Mesendoderm (in vitro differentiated cells): ENCODE measurements at places on chromosomes 3 and 15.

DNA sequence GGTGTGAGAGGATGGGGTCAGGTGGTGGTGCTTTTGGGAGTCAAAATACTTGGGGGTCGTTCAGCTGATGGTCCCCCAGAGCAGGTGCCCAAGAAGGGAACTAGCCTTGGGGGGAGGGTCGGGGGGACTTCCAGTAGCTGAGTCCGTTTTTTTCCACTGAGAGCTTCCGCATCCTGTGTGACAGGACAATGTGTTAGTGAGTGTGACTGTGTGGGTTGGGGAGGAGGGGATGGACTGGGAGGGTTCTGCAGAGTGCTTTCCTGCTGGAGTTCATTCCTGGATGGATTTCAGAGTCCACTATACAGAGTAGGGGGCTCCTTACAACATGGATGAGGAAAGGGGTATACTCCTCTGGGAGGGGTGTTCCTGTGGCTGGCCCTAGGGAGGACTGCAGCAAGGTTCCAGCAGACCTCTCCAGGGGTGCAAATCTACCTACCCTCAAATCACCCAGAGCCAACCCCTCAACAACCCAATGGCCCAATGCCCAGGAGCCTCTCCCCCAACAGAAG is 601 bp upstream of the HYAL2 start:
- DNase-seq = no peak

GRCh38 chr3:46918634-46919033 is 41.1 kb downstream of the PTH1R start:
- no peak for DNase-seq

DNA sequence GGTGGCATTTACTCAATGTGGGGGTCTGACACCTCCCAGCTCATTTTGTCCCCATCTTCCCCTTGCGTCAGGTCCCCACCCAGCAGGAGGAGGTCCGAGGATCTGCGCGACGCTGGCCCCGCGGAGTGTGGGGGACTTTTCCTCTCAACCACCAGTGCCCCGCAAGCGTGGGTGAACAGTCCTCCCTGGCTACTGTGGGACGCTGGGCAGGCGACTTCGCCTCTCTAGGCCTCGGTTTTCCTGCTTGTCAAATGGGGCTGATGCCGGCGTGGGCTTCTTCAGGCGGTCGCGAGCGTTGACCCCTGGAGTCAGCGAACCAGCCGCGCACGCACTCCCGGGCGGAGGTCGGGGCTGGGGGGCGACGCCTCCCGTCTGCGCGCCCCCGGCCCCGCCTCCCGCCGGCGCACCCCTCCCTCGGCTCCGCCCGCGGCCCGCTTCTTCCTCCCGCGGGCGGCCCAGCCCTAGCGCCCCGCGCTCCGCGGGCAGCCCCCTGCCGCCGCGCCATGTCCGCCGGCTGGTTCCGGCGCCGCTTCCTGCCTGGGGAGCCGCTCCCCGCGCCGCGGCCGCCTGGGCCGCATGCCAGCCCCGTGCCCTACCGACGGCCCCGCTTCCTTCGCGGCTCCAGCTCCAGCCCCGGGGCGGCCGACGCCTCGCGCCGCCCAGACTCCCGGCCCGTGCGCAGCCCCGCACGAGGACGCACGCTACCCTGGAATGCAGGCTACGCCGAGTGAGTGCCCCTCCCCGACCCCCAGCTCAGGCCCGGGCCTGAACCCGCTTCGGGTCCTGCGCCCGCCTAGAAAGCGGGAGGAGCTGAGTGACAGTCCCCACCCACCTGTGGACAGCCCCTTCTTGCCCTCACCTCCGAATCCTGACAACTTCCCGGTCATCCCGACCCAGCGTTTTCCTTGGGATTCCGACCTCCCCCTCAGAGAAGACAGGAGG is at the start of gene PPM1M:
TSS of gene PPM1M (plus strand) at position 438 of the 942 bp plus-strand sequence. CDS start at position 504, 66 bp downstream.
- DNase-seq = peak; percentile 82

DNA sequence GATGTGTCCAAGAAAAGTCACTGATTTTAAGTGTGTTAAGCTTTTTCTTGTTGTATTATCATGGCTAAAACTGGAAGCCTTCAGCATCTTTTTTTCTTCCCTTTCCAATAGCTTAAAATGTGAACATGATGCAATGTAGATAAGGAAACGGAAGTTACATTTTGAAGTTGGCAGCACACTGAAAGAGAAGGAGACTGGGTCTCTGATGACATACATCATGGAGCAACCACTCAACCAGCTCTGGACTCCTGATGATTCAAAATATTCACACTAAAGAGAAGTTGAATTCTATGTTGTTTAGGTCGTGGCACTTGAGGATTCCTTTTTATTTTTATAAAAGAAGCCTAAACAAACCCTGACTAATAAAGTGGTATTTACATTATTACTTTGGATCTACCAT is 488.3 kb upstream of the ALCAM start:
- no peak for DNase-seq

GRCh38 chr3:5264896-5265770 is 77.6 kb downstream of the EDEM1 start:
- no peak for DNase-seq

GRCh38 chr3:127383656-127384179 is 95.9 kb upstream of the PRR20G start:
- no peak for DNase-seq

- no peak for DNase-seq
Observed at GRCh38 chr3:170467007-170467406, 48.3 kb downstream of the CLDN11 start.

DNA sequence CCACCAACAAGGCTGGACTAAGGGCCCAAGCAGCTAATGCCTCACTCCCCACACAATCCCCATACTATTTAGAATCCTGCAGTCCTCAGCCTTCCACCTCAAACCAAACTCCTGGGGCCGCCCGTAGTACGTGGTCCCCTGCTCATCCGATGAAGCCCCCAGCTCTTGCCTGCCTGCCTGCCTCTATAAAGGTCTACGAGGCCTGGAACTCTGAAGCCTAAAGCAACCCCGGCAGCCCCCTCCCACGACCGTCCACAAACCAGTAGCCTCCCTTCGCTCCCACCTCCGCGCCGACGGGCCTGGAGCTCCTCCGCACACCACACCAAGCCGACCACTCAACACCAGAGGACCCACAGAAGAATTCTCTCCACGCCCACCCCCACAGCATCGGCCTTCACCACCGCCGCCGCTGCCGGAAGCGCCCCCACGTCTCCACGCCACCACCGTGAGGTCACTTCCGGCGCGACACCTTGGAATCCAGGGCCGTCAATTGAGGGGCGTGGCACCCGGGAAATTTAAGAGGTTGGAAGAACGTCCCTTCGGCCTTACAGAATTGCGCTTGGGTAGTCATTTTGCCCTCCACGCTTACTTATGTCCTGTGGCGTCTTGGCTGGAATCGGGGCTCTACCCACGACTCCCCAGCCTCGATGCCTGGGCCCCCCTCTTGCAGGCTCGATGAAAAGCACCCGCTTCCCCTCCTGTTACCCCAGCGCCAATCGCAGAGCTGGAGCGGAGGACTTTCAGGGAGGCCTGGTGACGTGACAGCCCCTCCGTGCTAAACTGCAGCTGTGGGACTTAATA is at the start of gene EDC3:
TSS of gene EDC3 (minus strand) at position 428 of the 801 bp plus-strand sequence. CDS start 20,900 bp downstream, outside the sequence.
- DNase-seq = peak; percentile 94

GRCh38 chr3:126678693-126679317 is 23.9 kb upstream of the TXNRD3 start:
- DNase-seq = no peak

DNA sequence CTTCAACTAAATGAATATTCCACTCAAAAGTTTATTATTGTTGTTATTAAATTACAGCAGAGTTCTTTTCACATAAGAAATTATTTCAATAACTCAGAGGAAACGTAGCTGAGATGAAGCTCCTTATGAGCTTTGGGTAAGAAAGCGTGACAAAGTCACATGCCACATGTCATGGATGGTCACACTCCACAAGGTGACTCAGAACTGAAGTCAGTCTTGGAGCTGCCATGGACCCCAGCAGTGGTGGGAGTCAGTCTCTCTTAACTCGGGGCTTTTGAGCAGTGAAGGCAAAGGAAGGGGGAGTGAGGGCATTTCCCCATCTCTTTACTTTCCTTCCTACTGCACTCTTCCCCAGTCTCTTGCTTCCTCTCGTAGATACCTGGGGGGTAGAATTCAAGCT is 87.5 kb upstream of the FAM3D start:
- DNase-seq = no peak

- peak; percentile 35 for DNase-seq
Observed at GRCh38 chr3:141410408-141410807, 42.1 kb downstream of the ZBTB38 start.

GRCh38 chr3:71064956-71065763 is 518.4 kb downstream of the FOXP1 start:
- peak; percentile 76 for DNase-seq

GRCh38 chr3:15636028-15636709 is 34.6 kb downstream of the BTD start:
- no peak for DNase-seq

- no peak for DNase-seq
Observed at GRCh38 chr3:50609763-50610085, 1.9 kb downstream of the CISH start.

DNA sequence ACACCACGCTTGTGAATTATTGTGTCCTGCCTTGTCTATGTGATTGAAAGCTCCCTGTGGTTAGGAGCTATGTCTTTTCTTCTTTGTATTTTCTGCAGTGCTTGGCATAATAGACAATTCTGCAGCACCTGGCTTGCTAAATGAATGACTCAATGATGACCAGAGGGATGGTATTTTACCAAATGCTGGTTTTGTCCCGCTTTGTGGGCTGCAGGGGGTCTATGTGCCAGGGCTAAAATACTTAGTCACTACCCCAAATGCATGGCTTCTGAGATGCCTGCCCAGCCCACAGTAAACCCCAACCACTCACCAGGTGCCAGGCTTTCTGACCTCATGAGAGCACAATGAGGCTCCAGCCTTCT is 50.9 kb downstream of the BOC start:
- DNase-seq = no peak

GRCh38 chr15:84669726-84670125 is 11.7 kb upstream of the NMB start:
- no peak for DNase-seq

DNA sequence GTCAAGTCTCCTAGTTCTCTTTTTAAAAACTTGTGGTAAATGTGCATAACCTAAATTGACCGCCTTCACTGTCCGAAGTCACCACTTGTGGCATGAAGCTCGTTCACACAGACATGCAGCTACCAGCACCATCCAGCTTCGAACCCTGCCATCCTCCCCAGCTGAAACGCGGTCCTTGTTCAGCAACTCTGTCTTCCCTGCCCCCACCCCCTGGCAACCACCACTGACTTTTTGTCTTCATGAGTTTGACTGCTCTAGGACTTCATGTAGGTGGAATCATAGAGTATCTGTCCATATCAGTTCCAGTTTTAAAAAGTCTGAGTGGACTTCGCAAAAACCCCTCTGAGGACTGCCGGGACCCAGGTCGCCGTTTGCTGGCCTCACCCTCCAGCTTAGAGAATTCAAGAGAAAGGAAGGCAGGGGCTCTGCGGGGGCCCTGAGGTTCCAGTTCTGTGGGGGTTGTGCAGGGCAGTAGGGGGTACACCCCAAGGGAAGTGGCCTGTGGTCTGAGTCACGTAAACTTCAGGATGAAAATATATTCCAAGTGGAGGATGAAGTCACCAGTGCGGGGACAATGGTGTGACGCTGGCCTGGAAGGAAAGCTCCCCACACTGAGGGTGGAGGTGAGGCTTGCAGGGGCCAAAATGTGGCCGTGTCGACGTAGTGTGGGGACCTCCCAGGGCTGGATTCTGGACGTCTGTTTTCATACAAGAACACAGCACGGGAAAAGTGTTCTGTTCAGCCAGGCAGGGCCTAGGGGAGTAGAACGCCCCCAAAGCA is 67.6 kb downstream of the ABTB1 start:
- DNase-seq = no peak

- DNase-seq = no peak
Observed at GRCh38 chr3:126672741-126673140, 17.8 kb upstream of the TXNRD3 start.

DNA sequence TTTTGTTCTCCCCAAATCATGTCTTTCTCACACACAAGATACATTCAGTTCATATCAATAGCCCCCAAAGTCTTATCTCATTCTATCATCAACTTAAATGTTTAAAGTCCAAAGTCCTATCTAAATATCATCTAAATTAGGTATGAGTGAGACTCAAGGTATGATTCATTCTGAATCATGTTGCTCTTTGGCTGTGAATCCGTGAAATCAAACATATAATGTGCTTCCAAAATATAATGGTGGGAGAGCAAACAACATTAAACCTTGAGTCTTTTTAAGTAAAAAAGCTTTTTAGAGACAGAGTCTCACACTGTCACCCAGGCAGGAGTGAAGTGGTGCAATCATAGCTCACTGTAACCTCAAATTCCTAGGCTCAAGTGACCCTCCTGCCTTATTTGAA is 139.1 kb downstream of the SAMMSON start:
- no peak for DNase-seq

DNA sequence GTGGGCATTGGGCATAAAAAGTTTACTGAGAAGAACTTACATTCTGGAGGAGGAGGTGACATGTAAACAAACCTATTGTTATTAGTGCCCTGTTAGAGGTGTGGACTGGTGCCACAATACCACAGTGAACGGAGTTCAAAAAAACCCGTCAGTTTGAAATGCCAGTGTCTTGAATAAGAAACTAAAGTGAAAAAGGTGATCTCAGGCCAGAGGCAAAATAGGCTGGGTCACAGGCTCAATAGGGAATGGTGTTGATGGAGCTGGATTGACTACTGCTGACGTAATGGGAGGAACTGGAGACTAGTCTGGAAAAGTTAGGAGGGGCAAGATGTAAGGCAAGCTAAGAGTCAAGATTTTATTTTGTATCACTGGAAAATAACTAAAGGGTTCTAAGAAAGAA is 1.6 kb upstream of the DCBLD2 start:
- DNase-seq = no peak

GRCh38 chr15:76138436-76138835 is 78.7 kb downstream of the TMEM266 start:
- peak; percentile 25 for DNase-seq

DNA sequence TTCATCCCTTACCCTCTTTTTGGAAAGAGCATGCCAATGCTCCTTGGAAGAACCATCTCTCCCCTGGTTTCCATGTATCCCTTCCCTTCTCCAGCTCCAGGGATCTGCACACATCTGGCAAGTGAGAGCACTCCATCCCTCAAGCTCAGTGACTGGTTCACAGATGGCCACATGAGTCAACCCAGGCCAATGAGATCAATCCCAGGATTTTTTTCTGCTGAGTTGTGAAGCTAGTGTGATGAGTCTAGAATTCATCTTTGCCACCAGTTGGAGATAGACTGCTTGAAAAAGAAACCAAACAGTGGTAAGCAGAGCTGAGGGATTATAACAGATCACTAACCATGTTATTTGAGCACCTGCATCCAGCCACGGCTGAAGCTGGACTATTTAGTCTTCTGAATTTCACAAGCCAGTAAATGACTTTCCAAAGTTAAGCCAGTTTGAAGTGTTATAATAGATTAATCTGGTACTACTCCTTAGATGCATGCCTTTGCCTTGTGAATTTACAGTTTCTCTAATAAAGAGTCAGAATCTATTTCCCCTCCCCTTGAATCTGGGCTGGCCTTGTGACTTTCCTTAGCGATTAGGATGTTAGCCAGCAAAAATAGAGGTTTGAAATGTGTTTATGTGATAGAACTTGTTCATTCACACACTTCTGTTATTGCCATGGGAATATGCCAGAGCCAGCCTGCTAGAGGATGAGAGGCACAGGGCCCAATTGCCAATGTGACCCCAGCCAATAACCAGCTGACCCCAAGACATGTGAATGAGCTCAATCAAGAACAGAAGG is 159.8 kb downstream of the WNT5A start:
- DNase-seq = no peak

- DNase-seq = no peak
Observed at GRCh38 chr15:82580713-82581112, 40.5 kb upstream of the RPS17 start.

GRCh38 chr3:3110299-3110630 is at the start of gene IL5RA:
TSS of gene IL5RA (minus strand) at chr3:3110374. CDS start at chr3:3104984, 5,390 bp downstream.
- peak; percentile 93 for DNase-seq
